Nephron progenitor cell (in vitro differentiated cells): ENCODE measurements at places on chromosomes 4 and X.

GRCh38 chrX:12425496-12425895, 287.2 kb downstream of the FRMPD4 start:
- DNase-seq: no peak

DNA sequence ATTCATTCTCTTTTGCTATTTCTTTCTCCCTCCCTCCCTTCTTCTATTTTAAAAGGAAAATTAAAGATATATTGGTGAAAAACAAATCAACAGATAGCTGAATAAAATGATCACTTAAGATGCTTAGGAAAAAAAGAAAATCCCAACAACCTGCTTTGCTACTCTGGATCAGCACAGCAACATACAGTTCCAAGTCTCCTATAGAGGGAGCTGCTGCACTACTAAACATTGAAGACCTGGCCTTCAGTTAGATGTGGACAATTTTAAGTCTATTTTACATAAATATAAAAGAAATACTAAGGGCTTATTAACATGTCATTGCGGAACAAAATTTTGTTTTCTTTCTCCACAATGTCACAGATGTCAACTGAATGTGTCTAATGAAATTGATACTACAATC, 226.4 kb downstream of the MAGEB5 start:
- DNase-seq: no peak

DNA sequence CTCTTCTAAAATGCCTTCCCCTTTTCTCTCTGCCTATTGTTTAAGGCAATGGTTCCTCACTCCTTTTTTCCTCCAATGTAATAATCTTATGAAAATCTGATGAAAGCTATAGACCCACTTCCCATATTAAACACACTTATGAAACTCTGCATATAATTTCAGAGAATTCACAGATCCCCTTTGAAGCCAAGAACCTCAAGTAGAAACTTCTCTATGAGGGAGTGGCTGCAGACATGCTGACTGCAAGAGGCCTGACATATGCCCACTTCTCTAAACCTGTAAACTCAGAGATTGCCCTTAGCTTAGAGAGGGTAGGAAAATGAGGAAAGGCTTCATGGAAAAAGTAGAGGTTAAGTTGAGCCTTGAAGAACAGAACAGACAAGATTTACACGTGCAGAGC, 37.6 kb downstream of the TAB3 start:
- no peak for DNase-seq

DNA sequence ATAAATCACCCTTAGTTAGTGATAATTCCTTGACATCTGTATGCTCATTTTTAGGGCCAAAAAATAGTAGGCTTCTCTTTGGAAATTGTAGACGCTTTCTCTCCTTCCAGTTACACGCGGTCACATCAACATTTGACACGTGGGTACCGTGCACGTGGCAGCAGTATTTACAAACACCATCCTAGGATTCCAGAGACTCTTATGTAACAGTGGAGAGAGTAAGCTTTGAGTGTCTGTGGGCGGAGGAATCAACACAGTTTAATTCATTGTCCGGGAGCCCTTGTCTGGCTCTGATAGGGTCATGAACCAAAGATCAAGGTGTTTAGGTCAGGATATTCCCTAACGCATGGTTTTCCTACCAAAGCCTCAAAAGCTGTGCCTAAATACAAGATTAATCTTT, 12.2 kb downstream of the TET2 start:
- DNase-seq: no peak

DNA sequence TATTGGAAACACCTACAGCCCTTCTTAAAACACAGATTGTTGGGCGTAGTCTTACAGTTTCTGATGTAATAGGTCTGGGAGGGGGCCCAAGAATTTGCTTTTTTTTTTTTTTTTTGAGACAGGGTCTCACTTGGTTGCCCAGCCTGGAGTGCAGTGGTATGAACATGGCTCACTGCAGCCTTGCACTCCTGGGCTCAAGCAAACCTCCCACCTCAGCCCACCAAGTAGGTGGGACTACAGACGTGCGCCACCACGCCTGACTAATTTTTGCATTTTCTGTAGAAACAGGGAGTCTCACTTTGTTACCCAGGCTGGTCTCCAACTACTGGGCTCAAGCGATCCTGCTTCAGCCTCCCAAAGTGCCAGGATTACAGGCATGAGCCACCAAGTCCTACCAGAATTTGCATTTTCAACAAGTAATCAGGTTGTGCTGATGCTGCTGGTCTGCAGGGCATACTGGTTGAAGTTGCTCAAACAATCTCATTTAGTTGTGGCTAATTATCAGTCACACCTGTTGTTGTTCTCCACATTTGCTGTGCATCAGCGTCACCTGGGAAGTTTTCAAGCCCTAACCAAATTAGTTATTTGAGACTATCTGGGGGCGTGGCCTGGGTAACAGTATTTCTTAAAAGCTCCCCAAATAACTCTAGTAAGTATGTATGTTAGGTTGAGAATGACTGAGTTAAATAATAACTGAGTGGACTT, 14.0 kb downstream of the TMEM154 start:
- no peak for DNase-seq

- DNase-seq: no peak
Observed at GRCh38 chr4:42458657-42459056, 61.4 kb downstream of the SHISA3 start.

GRCh38 chr4:33715841-33716395, 2528.4 kb downstream of the ARAP2 start:
- no peak for DNase-seq

- no peak for DNase-seq
Observed at GRCh38 chr4:23279377-23279986, 586.7 kb downstream of the GBA3 start.

DNA sequence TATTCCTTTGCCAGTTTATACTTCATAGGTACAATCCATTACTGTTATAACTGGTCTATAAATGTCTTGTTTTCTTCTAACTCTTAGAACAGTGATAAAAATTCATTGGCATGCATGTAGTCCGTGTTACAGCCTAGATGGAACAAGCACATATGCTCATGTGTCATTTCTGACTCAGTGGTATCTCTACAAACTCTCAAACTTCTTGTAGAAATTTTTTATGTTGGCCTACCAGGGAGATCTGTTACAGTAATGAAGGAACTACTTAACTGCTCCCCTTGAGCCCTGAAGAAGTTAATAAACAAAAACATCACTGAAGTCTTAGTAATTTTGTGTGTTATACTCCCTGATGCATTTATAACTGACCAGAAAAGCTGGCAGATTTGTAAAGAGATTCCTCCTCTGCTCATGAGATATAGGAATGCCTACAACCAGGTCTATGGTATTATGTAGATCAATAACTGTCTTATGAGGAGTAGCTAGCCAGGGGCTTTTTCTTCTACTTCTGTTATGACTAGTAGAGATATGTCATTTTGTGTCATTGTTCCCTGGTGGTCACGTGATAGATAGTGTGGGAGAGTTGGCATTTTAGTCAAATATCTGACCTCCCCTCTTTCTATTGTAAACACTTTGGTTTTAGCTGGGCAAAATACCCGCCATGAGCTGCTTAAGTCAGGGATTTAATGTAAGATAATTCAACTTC, 53.7 kb upstream of the FAAH2 start:
- no peak for DNase-seq

GRCh38 chrX:20347481-20347880, 80.8 kb upstream of the RPS6KA3 start:
- no peak for DNase-seq

DNA sequence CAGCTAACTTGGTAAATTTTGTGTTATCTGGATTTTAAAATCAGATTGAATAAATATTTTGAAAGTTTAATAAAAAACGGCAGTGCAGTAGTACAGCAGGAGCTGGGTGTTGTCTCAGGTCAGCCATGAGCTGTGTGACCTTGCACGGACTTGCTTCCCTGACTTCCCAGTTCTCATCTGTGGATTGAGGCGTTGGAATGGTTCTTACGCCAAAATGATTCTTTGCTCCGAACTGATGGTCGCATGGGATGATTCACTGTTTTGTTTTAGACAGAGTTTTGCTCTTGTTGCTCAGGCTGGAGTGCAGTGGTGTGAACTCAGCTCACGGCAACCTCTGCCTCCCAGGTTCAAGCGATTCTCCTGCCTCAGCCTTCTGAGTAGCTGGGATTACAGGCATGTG, 45.0 kb downstream of the RGS12 start:
- no peak for DNase-seq

DNA sequence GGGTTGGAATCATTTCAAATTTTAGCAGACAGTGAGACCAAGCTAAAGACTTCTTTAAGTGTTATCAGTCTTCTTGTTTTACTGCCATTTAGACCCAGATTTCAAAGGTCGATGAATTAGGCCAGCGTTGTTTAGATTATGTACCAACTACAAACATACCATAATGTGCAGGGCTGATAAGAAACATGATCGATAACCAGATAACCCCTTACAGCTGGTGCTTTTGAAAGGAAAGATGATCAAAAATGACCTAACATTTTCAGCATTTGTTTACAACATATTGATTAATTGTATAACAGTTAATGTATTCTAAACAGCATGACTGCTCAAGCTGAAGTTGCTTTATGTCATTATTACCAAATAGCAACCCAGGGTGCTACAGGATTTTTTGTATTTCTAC, 400.4 kb upstream of the FAM241A start:
- DNase-seq: no peak

- peak; percentile 89 for DNase-seq
Observed at GRCh38 chrX:38327007-38327774, at the start of gene RPGR. Gene RPGR (minus strand): TSS chrX:38327509. CDS start chrX:38327367, 142 bp downstream.

- no peak for DNase-seq
Observed at GRCh38 chrX:12799118-12799517, 7.9 kb downstream of the PRPS2 start.

DNA sequence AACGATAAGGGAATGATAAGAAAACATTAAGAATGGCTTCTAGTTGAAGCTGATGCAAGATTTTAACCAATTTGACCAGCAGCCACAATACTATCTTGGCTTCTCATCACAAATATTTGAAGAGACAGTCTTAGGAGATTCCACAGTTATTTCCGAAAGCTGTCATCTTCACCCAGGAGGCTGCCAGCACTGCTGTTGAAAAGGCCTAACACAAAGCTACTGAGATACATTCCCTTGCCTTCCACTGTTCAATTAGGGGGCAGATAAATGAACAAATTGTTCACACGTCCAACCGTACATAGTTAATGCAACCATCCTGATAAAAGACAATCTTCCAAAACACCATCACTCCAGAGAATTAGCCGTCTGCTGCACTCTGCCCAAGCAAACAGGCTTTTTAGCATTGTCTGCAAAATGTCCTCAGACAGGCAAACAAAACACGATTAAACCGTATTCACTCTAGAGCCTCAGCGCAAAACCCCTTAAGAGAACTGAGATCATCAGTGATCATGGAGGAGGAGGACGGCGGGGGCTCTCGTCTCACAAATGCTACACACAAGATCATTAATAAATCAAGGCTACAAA, 189.8 kb upstream of the PSAPL1 start:
- no peak for DNase-seq

GRCh38 chrX:107758231-107758766, 17.3 kb downstream of the TSC22D3 start:
- no peak for DNase-seq

- no peak for DNase-seq
Observed at GRCh38 chr4:156290811-156291210, 337.1 kb upstream of the CTSO start.

DNA sequence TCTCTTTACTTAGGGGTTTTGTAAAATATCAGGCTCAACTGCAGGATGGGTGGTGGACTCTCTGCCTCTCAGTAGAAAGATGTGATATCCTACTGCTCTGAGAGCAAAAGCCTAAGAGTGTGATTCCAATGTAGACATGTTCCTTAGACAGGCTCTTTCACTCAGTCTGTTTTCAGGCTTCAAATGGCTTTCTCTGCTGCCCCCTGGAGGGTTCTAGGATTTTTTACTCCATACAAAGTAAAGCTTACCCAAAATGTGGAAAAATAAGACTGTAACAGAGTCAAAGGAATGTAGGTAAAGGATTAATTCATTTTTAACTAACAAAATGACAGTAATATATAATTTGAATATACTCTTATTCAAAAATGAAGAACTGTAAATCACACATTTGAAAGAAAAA, 32.1 kb downstream of the ZGRF1 start:
- peak; percentile 50 for DNase-seq

- DNase-seq: no peak
Observed at GRCh38 chr4:176400816-176401461, 81.2 kb downstream of the SPCS3 start.

DNA sequence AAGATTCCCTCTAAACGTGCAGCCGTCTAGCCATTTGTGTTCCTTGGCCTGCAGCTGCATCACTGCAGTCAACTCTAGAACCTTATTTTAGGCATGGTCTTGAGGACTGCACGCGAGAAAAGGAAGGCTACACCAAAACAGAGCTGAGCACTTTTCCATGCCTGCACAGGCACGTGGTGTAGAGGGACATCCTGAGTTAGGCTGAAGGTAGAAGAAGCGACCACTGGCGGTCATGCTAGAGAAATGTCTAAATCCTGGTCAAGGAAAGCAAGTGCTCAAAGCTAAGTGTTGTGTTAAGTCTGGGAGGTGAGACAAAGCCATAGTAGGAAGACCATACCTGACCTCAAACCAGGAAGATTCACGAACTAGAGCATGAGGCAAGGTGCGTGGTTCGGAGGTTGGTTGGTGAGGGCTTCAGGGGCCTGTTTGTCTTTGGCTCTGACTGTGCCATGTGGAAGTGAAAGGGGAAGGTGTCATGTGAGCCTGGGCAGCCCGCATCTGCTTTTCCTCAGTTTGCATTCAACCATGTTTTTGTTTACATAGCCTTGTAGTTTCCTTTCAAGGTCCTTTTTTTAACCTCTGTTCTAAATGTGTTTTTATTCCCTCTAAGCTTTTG, 203.8 kb downstream of the AASDH start:
- DNase-seq: no peak

DNA sequence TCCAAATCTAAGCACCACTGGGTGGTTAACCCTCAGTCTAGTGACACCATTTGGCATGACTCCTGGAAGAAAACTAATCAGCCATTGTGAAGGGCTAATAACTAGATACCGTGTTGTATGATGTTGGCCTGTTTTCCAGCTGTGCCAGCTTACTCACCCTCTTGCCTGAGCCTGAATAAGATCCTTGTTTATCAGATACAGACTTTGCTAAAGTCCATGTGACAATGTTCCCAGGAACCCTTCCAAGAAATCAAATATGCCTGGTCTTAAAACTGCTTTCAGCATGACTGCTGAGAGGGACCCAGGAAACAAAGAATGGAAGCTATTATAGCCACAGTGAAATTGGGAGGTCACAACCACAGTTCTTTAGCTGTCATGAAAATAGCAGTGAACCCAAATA, 640.8 kb upstream of the INTU start:
- DNase-seq: no peak

DNA sequence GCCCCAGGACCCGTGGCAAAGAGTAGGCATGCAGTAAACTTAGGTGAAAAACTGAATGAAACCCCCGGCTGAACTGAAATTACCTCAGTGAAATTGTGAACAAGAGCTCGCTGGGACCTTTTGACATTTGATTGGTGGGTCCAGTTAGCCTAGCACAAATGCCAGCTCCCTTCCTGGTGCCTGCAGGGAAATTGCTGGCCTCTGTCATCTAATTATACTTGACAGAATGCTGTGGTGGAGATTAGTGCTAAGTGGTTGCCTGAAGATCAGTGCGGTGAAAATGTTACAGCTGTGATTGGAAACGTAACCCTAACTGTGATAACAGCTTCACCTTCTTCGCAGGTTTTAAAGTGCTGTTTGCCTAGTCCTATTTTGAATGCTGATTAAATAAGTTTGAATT, 43.0 kb downstream of the ADD1 start:
- DNase-seq: no peak

GRCh38 chr4:3869174-3869572, 103.0 kb downstream of the ADRA2C start:
- no peak for DNase-seq

GRCh38 chr4:2222838-2223237, 19.1 kb downstream of the HAUS3 start:
- no peak for DNase-seq
